Astrocyte of the spinal cord (primary cell): ENCODE measurements at places on chromosomes 2 and 18.

GRCh38 chr2:55922291-55922907 lies 1.2 kb downstream of the EFEMP1 start:
- peak; percentile 50 for DNase-seq

DNA sequence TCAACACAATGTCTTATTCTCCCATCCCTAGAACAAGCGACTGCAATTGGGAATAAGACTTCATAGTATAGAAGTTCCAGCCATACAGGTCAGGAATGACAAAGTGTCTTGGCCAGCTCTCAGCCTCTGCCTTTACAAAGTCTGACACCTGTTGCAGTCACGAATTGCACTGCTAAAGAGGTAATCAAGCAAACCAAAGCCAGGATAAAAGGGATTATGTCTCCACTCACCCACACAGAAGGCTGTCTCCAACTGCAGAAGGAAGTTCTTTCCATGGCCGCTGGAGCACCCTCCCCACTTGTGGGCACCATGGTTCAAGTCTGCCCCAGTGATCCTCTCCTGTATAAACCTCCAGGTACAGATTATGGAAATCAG lies 114.8 kb upstream of the PKDCC start:
- no peak for DNase-seq

DNA sequence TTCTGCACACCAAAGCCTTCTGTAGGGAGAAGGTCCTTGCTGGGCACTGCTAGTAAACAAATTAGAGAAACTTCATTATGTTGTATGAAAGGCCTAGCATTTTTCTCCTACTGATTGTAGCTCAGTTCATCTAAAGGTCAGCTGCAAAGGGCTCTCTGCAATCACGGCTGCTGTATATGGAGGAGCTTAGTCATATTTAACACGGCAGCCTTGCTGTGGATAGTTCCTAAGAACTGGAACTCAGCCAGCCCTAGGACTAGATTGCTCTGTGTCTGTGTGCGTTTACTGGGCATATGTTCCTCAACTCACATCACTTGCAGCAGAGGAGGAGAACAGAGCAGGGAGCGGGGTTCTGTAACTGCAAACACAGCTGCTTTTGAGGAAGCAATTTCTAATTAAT lies 1103.9 kb upstream of the KLHL29 start:
- peak; percentile 12 for DNase-seq

DNA sequence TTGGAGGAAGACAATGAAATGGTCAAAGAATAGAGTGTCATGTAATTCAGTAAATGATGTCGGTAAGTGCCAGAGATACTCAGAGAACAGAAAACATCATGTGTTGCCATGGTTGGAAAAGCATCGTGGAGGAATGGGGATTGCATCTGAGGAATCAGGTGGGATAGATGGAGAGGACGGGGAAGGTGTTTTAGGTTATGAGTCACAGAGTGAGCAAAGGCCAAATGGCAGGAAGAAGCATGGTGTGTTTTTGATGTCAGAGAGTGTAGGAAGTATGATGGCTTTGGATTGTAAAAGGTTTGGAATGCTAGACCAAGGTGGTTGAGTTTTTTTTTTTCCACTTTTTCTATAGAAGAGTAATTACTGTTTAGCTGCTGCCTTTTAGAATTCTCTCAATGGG lies 27.5 kb upstream of the CD28 start:
- peak; percentile 35 for DNase-seq

GRCh38 chr2:173511942-173512341 lies 157.3 kb downstream of the CDCA7 start:
- DNase-seq, result peak; percentile 10

GRCh38 chr2:105129722-105130232 lies 91.9 kb downstream of the MRPS9 start:
- DNase-seq, result no peak

GRCh38 chr18:27604583-27604982 lies 419.5 kb upstream of the CHST9 start:
- DNase-seq, result peak; percentile 37
